Heart right ventricle (tissue), 16 donors: ENCODE measurements at places on chromosomes 3 and 15. TPM values are rescaled to one million over a fixed set of nuclear protein-coding genes. Genes with fewer than 3 reads are reported as not detected.

DNA sequence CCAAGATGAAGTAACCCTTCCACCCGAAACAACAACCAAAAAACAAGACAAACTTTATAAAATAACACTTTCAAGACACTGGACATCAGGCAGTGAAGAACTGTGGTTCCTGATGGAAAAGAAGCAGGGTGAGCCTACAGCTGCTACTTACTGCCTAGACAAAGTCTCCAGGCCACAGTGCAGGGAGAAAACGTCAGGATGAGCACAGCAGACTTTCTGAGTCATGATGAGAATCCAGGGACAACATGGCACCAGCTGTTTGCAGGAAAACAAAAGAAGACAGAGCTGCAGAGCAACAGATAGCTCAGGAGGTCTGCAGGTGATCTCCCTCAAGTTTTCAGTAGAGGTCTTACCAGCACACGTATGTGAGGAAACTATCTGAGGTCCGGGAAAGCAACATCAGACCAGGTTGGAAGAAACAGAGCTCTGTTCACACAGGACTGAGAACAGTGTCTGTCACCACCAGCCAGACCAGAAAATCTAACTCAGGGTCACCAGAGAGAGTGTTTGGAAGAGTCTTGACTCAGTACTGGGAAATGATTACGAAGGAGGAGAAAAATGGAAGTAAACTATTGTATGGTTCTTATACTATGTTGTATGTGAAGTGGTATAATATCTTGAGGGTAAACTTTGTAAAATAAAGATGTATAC lies 108.9 kb downstream of the ANO10 start:
- DNase-seq = no peak
- H3K27me3 ChIP-seq = no peaks in the 10 kb centered on the region
- H3K36me3 ChIP-seq = no peaks in the 10 kb centered on the region
- no peaks in the 10 kb centered on the region for H3K4me1 ChIP-seq
- no peak overlapping the region for H3K4me3 ChIP-seq
- H3K27ac ChIP-seq = no peak overlapping the region

DNA sequence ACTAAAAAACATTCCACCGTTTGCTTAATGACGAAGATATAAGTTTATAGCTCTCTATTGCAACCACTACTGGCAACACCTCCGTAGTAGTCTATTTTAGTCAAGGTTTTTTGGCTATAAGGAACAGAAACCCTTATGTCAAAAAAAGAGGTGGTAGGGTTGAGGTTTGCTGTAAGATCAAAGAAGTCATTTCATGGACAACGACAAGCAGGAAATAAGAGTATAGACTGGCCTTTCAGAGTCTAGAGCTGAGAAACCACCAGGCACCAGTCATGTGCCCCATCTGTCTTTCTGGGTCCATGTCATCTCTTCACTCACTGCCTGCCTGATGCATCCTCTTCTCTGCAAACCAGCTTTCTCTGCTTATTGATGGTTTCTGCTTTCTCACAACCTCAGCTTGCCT lies 42.7 kb downstream of the THBS1 start:
- no peaks in the 10 kb centered on the region for H3K27me3 ChIP-seq
- no peaks in the 10 kb centered on the region for H3K36me3 ChIP-seq
- H3K4me1 ChIP-seq = peaks cover 49% of the 10 kb centered on the region
- DNase-seq = no peak
- H3K4me3 ChIP-seq = no peak overlapping the region
- H3K27ac ChIP-seq = peak overlapping the region; percentile 87

DNA sequence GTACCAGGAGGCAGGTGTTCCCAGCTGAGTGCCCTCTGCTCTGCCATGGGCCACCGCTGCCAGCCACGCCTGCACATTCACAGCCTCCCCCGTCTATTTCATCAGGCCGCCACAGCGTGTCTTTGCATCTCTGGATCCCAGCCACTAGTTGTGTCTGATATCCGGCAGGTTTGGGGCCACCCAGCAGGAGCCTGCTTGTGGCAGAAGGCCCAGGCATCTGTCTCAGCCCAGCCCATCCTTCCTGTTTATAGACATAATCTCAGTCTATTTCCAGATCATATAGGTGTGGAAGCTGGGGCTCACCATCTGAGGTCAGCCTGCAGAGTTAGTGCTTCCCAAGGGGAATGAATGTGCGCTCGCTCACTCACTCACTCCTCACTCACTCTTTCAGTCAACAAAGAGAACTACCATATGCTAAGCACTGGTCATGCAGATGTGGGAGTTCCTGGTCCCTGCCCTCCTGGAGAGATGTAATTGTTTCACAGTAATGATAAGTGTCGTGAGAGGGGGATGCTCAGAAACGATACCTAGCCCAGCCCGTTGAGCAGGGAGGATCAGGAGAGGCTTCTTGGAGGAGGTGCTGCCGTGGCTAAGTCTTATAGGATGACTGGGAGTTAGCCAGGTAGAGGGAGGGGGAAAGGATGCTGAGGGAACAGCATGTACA lies 60.6 kb downstream of the FGD5 start:
- peaks cover 3% of the 10 kb centered on the region for H3K36me3 ChIP-seq
- peak overlapping the region; percentile 29 for H3K27ac ChIP-seq
- peaks cover 28% of the 10 kb centered on the region for H3K4me1 ChIP-seq
- DNase-seq = no peak
- H3K27me3 ChIP-seq = no peaks in the 10 kb centered on the region

DNA sequence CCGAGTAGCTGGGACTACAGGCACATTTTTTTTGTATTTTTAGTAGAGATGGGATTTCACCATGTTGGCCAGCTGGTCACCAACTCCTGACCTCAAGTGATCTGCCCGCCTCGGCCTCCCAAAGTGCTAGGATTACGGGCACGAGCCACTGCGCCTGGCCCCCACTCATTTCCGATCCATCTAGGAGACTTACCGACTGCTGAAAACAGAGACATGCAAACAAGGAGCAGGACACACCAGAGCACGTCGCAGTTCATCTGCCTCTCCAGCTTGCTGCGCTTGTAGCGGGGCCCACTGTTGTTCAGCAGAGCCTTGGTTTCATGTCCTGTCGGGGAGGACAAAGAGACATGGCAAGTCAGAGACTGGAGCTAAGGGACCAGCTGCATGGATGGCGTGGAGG lies 137.4 kb downstream of the ATP10A start:
- H3K27me3 ChIP-seq = no peaks in the 10 kb centered on the region
- no peak overlapping the region for H3K4me3 ChIP-seq
- no peak overlapping the region for H3K27ac ChIP-seq
- no peaks in the 10 kb centered on the region for H3K4me1 ChIP-seq
- no peak for DNase-seq
- no peaks in the 10 kb centered on the region for H3K36me3 ChIP-seq

GRCh38 chr15:63405159-63405558 lies 23.5 kb upstream of the CA12 start:
- no peaks in the 10 kb centered on the region for H3K27me3 ChIP-seq
- no peak overlapping the region for H3K4me3 ChIP-seq
- no peak for DNase-seq
- H3K27ac ChIP-seq = no peak overlapping the region
- no peaks in the 10 kb centered on the region for H3K36me3 ChIP-seq
- no peaks in the 10 kb centered on the region for H3K4me1 ChIP-seq

DNA sequence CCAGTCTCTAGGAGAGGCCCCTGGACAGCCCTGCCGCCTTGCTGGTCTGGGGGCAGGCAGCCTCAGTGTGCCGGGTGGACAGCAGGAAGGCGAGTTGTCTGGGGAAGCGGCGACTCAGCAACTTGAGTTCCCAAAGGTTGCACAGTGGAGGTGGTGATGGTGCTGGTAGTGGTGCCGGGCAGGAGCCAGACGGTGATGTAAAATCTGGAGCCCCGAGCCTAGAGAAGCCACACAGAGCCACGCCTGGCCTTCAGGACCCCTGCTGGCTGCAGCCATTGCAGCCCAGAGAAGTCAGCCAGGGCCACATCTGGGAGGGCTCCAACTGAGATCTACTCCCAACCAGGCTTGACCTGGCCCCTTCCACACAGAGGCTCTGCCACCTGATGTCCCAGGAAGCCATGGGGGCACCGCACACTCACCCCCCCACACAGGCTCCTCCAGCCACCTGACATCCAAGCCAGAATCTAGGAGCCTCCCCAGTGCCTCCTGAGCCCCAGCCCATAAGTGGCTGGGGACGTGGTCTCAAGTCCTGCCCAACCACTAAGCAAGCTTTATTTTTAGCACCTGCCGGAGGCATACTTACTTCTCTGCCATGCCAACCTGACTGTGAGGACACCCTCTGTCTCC lies 8.8 kb downstream of the C3orf22 start:
- no peaks in the 10 kb centered on the region for H3K4me1 ChIP-seq
- H3K36me3 ChIP-seq = no peaks in the 10 kb centered on the region
- no peak for DNase-seq
- H3K4me3 ChIP-seq = no peak overlapping the region

DNA sequence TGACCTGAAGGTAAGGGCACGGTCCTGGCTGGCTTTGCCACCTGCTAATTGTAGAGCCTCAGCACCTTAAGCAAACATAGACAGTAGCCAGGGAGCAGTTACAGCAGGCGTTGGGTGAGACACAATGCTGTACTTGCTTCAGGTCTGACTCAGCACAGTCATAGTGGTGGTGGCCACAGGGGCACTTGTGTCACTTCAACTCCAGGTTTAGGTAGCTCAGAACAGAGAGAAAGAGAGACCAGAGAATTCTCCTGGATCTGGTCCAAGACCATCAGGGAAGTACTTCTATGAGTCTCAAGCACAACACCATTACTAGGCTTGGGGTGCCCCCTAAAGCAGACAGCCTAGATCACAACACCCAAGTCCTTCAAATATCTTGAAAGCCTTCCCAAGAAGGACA lies 204.4 kb downstream of the OTOL1 start:
- no peak overlapping the region for H3K4me3 ChIP-seq
- H3K27ac ChIP-seq = no peak overlapping the region
- no peaks in the 10 kb centered on the region for H3K4me1 ChIP-seq
- no peak for DNase-seq
- no peaks in the 10 kb centered on the region for H3K36me3 ChIP-seq
- H3K27me3 ChIP-seq = no peaks in the 10 kb centered on the region

DNA sequence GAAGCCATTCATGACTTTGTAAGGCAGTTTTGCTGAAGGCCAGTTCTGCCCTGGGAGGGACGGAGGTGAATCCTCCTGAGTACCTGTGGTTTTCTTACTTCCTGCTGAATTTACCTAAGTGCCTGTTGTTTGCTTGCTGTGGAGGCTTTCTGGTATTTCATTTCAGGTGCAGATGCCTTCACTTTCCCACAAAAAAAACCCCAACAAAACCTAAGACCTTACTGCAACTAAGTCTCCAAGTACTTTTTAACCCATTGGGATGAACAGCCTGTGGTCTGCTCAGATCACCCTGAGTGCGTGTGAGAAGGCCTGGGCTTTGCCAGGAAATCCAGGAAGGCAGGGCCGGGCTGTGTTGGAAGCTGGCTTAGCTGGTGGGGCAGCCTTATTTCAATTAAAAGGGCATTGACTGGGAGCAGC lies 65.3 kb downstream of the IGF1R start:
- DNase-seq = peak; percentile 33
- H3K4me1 ChIP-seq = peaks cover 70% of the 10 kb centered on the region
- no peak overlapping the region for H3K4me3 ChIP-seq
- no peaks in the 10 kb centered on the region for H3K27me3 ChIP-seq

- H3K27ac ChIP-seq = no peak overlapping the region
- H3K36me3 ChIP-seq = peaks cover 19% of the 10 kb centered on the region
- H3K27me3 ChIP-seq = no peaks in the 10 kb centered on the region
- no peaks in the 10 kb centered on the region for H3K4me1 ChIP-seq
- DNase-seq = no peak
These were observed 138.8 kb downstream of the SNRPN start for GRCh38 chr15:25093455-25094029.

DNA sequence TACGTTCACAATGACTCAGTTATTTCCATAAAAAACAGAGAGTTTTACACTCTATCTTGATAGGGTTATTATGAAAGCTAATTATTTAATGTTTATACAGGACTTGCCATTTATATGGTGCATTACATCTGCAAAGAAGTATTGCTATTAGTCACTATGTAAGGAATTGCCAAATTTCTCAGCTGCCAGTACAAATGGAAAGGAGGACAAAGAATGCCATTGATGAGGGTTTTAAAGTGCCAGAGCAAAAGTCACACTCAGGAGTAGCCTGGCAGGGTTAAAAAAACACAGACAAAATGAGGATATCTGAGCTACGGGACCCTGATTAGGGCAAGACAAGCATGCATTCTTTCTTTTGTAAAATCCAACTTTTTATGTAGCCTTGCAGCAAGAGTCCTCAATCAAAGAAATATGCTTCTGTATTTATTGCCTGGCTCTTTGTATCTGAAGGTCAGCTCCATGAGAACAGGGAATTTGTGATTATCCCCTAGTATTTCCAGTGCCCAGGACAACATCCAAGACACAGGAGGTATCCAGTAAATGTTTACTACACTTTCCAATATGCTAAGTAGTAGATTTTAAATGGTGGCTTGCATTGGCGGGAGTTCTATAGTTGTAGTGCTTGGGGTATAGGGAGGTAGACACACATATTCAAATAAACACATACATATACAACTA lies 1013.6 kb downstream of the ROBO1 start:
- no peaks in the 10 kb centered on the region for H3K4me1 ChIP-seq
- no peaks in the 10 kb centered on the region for H3K27me3 ChIP-seq

DNA sequence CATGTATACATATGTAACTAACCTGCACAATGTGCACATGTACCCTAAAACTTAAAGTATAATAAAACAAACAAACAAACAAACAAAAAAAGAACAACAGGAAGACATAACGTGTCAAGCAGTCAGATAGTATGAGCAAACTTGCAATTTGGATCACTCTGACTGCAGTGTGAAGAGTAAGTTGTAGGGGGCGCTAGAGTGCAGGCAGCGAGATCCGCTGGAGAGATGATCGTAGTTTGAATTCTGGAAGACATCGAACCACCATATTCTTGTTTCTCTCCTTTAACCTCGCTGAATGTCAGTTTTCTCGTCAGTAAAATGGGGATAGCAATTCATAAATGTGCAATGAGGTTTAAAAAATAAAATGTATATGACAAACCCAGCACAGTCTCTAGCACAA lies 165.2 kb upstream of the LMCD1 start:
- H3K27me3 ChIP-seq = no peaks in the 10 kb centered on the region
- H3K4me3 ChIP-seq = no peak overlapping the region
- no peaks in the 10 kb centered on the region for H3K36me3 ChIP-seq

Gene MYEF2
- 18.2 TPM for total RNA-seq

Gene CRYGS
- 0.92 TPM for total RNA-seq

Gene CFAP100
- total RNA-seq = not detected

Gene NUDT16
- 40.1 TPM for total RNA-seq

Gene BFSP2
- not detected for total RNA-seq

Gene DLL4
- total RNA-seq = 13.6 TPM

Gene GOLGA8M
- 2.5 TPM for total RNA-seq

Gene DUOX2
- total RNA-seq = 0.11 TPM

Gene RPL14
- total RNA-seq = 1,323 TPM

Gene CRABP1
- total RNA-seq = not detected
